ENCODE measurements at places on chromosomes 3 and 15.

DNA sequence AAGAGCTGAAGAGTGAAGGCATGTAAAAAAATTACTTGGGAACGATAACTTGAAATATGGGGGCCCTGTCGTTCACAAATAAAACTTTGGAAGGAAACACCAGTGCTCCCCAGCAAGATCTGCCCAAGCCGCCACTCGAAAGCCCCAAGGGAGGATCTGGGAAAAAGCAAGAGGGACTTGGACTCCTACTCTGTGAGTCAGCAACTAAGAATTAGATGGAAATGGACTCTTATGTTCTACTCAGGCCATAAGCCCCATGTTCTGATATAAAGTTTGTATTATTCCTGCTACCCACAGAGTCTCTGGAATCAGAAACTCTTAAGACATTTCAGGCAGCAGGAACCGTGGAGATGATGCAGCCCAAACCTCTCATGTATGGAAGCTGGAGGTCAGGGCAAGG lies 75.7 kb downstream of the ITGB5 start:
- DNase-seq = no peak

GRCh38 chr3:126481808-126482502 lies 6.3 kb upstream of the ZXDC start:
- DNase-seq = no peak

DNA sequence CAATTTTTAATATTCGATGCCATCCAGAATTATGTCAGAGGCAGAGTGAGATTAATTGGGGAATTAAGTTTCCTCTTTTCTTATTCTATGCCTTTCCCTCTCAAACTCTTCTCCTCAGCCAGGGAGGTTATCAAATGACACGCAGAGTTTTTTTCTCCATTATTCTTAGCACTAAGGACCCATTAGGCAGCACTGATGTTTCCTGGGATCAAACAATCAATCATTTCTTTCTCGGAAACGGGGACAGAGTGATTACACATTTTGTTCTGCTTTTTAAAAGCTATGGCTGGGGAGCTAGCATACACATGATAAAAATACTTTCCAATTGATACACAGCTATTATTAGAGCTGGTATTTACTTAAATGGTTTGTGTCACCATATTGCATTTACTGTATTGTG lies 35.3 kb upstream of the PSMD6 start:
- no peak for DNase-seq

DNA sequence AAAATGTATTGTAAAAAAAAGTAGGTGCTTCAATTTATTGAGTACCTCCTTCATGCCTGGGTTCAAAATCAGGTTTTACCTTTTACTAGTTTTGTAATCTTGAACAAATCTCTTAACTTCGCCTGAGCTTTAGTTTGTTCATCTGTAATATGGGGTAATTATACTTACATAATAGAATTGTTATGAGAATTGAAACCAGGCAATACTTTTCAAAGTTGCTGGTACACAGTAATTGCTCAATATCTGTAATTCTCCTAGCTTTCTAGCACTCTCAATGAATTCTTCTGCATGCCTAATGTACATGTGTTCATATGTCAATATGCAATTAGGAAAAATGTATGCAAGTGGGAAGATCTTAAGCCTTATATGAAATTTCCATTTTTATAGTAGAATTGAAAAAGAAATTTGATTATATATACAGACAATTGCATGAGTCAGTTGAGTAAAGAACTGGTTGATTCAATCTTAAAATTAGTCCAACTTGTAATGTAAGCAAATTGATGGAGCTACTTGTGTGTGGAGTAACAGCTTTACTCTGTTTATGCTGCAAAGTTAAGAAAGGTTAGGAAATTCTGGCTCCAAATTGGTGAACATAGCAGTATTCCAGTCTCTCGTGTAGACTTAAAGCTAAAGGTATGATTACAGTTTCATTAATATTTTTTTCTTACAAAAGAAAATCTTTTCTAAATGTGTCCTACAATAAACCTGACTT lies 4.1 kb downstream of the TNFSF10 start:
- no peak for DNase-seq

DNA sequence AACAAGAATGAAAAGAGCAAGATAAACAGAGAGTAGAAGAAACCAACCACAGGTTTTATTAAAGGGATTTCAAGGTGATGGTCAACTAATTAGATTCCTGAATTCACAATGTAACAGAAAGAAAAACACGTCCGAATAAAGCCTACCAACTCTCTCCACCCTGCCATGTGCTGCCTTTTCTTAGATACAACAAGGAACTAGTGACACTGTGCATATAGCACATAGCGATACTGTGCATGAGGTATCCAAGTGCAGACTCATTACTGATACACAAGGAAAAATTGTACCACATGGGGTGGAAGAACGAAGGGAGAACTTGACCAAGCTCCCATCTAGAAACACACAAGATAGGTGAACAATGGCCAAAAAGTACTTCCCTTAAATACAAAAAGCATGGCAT lies 154.6 kb downstream of the MAGI1 start:
- no peak for DNase-seq

DNA sequence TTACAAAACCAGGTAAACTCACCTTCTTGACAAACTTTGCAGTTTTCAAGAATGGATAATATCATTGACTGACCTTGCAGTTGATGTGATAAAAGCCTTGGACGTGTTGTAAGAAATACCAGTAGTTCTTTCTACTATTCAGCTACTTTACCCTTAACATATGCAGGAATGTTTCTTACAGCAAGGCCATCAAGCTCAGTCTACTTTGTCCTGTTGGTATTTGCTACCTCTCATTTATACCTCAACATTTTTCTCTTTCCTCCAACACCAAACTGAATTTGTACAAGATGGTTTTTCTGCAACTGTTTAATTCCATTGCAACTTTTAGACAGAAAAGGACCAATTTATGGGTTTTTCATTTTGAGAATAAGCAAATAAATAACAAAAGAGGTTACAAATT lies 147.4 kb upstream of the BCHE start:
- no peak for DNase-seq

- no peak for DNase-seq
These were observed 2.5 kb downstream of the SCG5 start for GRCh38 chr15:32643907-32644445.

DNA sequence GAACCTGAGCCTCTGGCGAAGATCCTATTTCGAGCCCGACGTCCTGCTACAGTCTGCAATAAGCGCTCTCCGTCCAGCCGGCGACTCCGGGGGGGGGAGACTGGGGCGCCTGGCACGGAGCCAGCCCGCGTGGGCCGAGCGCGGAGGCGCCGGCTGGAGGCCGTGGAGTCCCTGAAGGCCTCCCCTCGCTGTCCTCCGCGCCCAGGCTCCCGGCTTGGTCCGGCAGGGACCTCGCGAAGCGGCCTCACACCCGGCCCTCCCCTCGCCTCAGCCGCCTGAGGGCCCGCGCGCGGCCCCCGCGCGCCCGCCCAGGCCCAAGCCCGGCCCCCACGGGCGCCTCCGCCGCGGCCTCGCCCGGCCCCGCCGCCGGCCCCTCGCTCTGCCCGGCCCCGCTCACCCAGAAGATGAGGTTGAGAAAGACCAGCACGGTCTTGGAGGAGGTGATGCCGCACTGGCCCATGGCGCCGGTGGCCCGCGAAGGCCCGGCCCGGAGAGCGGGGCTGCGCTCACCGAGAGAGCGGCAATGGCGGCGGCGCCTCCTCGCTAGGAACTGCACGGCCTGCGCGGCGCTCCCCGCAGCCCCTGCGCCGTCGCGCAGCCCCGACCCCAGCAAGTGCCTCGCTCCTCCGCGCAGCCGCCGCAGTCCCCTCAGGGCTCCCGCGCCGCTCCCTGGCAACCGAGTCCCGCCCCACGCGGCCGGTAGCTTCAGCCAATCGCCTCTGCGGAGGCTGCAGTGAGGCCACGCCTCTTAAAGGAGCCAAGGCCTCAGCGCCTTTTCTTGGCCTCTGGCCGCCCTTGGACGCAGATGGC lies at the start of gene TSPAN3:
Gene TSPAN3 (minus strand): TSS at position 615 of the 810 bp plus-strand sequence. CDS start 155 bp downstream, at position 460.
- peak; percentile 79 for DNase-seq

- no peak for DNase-seq
These were observed 1.3 kb downstream of the VGLL3 start for GRCh38 chr3:86989611-86990010.

DNA sequence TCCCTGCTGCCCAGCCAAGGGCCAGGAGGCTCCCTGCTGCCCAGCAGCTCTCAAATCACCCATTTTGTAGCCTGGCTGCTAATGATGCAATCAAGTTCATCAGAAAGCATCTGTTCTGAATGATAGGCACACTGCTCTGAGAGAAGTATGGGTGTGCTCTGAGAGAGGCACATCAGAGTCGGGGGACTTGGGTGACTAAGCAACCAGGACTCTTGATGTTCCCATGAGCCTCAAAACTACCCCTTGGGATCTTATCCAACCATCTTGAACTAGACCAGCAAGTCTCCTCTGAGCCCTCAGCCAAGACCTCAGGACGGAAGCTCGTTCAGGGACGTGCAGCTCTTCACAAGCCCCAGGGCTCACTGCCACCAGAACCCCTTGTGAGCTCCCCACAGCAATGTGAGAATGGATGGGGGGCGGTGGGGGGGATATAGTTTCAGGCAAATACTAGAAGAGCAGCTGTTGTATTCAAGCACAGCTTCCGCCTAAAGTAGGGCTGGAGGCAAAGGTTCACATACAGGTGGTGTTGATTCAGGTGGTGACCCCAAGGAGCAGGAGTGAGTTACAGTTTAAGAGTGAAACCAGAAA lies 52.2 kb upstream of the HES1 start:
- DNase-seq = no peak

- DNase-seq = no peak
These were observed 11.8 kb downstream of the SLC12A8 start for GRCh38 chr3:125200731-125201139.

DNA sequence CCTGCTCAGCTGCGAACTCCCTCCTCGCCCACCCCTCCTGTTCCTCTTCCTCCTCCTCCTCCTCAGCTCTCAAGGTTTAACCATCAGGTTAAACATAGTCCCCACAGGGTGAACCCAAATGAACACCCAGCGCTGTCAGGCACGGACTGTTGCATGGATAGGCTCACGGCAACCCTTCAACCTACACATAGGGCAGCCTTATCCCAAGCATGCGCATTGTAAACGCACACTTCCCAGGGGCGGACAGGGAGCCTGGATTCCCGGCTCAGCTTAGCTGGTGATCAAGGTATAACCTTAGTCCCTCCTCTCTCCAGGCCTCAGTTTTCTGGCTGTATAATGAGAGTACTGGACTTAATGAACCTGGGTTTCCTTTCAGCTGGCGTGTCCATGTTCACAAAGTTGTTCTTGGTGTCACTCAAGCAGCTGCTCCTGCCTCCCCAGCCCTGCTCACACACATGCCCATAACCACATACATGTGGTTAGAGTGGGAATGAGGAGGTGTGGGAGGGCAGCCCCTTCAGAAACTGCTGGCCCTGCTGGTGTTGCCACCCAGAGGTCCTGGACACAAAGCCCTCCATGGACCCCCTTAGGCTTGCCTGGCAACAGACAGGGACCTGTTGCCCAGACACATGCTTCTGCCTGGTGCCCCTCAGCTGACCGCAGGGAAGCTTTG lies 20.9 kb upstream of the VPS33B start:
- DNase-seq = no peak

GRCh38 chr3:45442679-45443253 lies 54.4 kb downstream of the LARS2 start:
- DNase-seq = no peak

DNA sequence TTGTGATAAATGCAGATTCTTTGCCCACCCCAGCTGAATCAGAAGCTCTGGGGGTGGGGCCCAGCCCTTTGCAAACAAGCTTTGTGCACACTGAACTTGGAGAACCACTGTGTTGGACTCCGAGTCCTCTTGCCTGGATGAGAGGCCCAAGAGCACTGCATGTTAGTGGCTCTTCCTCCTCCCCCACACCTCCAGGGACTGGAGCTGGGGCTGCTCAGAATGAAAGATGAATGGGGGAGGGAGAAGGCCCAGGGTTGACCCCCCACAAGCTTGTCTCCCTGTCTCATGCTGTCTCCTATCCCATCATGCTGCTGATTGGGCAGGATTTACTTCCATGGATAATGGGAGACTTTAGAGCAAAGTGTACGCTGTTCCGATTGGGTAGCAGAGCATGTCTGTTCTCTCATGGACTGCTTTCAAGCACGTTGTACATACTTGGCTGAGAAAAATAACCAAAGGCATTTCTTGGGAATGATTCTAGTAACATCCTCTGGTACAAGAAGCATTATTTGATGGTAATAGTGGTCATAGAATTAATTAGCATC lies 99.6 kb downstream of the PGPEP1L start:
- DNase-seq = no peak

- no peak for DNase-seq
These were observed 9.6 kb upstream of the RCCD1 start for GRCh38 chr15:90945091-90945490.

DNA sequence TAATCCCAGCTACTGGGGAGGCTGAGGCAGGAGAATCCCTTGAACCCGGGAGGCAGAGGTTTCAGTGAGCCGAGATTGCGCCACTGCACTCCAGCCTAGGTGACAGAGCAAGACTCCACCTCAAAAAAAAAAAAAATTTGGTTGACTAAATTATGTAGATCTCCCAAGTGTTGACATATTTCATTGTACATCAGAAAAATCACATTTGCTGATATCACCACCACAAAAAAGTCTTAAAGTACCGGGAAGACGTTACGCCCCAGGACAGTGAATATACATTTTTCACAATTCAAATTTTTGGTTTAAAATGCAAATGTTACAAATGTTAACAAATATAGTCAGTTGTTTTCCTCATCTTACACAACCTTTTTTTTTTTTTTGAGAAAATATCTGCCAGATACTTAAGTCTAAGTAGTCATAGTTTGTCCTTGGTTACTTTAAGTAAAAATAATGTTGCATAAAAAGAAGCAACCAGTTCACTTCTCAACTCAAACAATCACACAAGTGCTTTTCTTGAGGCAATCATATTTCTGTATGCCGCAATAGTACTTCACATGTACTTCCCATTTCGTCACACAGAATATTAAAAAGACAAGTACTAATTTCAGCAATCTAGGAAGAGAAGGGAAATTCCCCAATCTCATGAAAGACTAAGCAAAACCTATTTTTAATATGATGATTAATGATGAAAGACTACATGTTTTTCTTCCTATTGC lies 41.0 kb upstream of the TCF12 start:
- no peak for DNase-seq

DNA sequence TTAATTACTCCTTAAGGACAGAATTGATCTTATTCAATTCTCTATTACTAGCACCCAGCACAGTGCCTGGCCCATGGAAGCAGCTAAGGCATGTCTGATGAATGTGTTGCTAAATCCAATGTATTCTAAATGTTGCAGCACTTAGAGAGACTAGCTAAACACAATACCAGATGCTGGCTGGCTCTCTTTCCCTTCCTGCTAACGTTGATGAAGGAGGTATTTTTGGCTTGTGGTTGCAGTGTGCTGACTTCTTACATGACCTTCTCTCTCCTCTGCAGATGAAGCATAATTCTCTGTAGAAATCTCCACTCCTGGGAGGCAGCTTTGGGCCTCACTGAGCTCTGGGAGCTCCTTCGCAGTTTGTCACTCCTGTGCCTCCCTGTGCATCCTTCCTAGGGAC lies 183.6 kb downstream of the PEX5L start:
- DNase-seq = no peak

- DNase-seq = no peak
These were observed 131.6 kb downstream of the NLGN1 start for GRCh38 chr3:173529062-173529711.

GRCh38 chr15:41487802-41488201 lies 5.9 kb upstream of the ITPKA start:
- DNase-seq = no peak
